Fibroblast of skin of right quadriceps (primary cell): ENCODE measurements at places on chromosomes 2 and 18.

DNA sequence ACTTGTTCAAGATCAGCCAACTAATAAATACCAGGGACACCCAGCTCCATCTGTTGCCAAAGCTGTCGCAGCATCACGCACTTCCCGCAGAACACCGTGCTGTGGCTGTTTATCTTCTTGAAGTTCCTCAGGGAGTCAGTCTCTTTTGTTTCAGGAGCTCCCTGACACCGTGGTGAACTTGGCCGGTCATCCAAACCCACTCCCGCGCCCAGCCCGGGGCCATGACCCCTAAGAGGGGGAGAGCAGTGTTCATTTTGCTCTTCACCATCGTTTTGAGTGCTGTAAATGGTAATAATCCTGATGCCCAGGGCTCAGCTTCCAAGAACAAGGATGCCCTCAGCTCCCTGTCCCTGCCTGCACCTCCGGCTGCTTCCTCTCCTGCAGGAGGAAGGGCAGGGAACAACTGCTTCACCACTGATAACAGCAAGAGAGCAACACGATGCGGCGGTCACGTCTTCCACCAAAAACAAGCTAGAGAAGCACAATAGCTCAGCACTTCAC lies 131.4 kb downstream of the SEPTIN10 start:
- no peak for DNase-seq

DNA sequence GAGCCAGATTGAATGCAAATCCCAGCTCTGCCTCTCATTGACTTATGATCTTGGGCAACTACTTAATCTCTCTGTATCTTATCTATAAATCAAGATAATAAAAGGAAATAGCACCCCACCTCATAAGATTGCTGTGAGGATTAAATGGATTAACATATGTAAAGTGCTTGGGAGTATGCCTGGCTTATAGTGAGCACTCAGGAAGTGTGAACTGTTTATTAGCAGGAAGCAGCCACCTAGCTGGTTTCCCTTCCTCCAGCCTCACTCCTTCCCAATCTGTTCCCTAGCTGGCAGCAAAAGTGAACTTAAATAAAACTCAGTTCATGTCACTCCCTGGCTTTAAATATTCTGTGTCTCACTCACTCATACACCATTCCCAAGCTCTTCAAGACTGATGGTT lies 526.6 kb upstream of the PKDCC start:
- no peak for DNase-seq

- DNase-seq: peak; percentile 36
Observed at GRCh38 chr2:160921386-160921964, 238.8 kb upstream of the TANK start.

- no peak for DNase-seq
Observed at GRCh38 chr2:158988501-158988900, 20.1 kb downstream of the TANC1 start.

DNA sequence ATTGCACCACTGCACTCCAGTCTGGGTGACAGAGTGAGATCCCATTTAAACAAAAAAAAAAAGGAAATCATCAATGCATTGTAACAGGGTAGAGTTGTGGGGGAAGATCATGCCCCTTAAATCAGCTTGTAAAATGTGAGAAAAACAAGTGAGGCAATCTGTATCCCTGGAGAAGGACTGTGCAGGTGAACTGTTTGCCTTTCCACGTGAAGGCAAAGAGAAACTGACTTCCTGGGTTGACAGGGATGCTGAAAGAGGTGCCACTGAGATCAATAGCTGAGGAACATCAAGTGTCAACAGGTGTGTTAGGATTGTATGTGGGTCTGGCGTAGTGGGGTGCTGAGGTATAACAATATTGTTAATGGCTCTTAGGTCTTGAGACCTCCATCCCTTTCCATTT lies 48.3 kb downstream of the CERS6 start:
- DNase-seq: no peak

DNA sequence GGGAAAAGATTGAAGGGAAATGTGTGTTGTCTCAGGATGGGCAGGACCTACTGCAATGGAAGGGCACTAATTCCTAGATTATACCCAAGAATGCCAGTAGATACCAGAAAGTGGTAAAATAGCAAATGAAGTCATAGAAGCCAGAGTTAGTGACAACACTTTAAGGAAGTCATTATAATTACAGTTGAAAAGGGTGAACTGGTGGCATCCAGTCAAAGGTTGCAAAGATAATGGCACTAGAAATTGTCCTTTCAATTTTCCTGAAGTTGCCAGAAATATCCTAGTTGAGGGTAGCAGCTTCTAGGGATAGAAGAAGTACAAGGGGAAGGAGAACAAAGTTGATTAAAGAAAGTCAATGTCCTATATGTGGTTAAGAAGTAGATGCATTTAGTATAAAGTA lies 68.8 kb upstream of the GLS start:
- DNase-seq: no peak

- peak; percentile 79 for DNase-seq
Observed at GRCh38 chr2:168247341-168248261, at the start of gene STK39. TSS of gene STK39 (minus strand) at chr2:168247595. CDS start at chr2:168247435, 160 bp downstream.

- DNase-seq: no peak
Observed at GRCh38 chr2:39803839-39804238, 24.8 kb upstream of the THUMPD2 start.

GRCh38 chr2:179021258-179021657 lies 28.7 kb downstream of the CCDC141 start:
- DNase-seq: no peak

- no peak for DNase-seq
Observed at GRCh38 chr2:237823544-237823943, 25.0 kb downstream of the RBM44 start.

GRCh38 chr2:236552581-236553363 lies 16.9 kb upstream of the ACKR3 start:
- no peak for DNase-seq

GRCh38 chr18:45650321-45650720 lies 35.0 kb downstream of the SLC14A2 start:
- no peak for DNase-seq

DNA sequence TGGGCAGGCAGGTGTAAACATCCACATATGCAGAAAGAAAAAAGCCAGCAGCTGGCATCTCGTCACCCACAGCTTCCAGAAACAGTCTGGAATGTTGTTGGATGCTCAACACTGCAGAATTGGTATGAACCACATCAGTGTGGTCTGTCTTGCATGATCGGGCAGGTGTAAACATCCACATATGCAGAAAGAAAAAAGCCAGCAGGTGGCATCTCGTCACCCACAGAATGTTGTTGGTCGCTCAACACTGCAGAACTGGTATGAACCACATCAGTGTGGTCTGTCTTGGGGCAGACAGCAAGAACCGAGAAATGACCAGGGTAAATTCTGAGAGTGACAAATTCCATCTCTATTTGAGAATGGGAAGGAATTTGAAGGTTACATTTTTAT lies 39.6 kb downstream of the DOCK10 start:
- DNase-seq: no peak

DNA sequence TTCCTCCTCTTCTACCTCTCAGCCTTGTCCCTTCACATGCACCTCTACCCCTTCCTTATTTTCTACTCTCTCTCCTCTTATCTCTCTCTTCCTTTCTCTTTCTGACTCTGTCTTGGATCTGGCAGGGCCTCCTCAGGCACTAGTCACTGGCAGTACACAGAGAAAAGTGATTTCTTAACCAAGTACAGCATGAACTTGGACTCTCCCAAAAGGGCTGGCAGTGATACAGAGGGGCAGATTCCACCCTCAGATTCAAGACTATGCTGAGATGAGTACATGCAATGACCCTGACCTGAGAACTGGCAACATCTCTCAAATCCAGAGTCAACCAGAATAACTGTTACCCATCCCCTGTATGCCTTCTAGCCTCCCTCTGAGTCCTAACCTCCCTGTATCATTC lies 4.3 kb downstream of the AOX1 start:
- DNase-seq: no peak
